ENCODE measurements at places on chromosomes 7 and 10.

GRCh38 chr10:115854740-115855435, 418.1 kb downstream of the GFRA1 start:
- no peak for DNase-seq

DNA sequence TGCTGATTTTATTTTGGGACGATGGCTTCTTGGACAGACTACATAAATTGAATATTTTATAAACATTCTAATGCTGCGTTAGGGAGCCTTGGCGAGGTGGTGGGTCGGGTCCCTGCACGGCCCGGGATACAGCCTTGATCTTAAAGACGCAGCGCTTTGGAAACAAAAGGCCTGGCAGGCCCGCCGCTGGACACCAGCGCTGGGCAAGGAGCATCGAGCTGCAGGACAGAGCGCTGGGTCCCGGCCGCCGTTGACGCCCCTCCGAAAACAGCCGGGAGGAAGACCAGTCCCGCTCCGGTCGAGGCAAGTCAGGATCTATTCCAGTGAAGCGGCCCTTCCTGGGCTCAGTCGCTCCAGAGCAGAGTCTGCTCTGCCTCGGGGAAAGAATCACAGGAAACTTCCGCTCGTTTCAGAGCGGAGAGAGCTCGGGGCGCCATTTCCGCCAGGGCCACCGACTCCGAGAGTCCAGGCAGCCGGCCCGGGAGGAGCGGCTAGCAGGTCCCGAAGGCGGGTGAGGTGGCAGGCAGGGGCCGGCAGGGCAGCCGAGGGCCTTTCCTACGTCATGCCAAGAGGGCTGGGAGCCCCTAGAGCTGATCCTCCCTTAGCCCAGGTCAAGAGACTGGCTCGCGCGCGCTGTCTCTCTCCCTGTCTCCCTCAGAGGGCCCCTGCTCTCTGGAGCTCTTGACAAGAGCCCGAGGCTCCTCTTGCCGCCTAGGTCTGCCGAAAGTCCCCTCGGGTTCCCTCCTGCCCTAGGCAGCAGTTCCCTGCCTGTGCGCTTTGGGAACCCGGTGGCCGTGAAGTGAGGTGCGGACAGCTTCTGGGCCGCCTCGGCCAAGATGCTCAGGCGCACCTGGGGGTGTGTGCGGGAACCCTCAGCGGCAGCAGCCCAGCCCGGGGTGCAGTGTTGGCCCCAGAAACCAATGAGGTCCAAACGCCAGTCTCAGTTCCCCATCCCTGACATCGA, 1.4 kb upstream of the DRGX start:
- DNase-seq, result peak; percentile 8

GRCh38 chr10:127695431-127695830, 41.6 kb upstream of the FOXI2 start:
- DNase-seq, result no peak

GRCh38 chr7:48759431-48760080, 164.8 kb upstream of the CDC14C start:
- no peak for DNase-seq

DNA sequence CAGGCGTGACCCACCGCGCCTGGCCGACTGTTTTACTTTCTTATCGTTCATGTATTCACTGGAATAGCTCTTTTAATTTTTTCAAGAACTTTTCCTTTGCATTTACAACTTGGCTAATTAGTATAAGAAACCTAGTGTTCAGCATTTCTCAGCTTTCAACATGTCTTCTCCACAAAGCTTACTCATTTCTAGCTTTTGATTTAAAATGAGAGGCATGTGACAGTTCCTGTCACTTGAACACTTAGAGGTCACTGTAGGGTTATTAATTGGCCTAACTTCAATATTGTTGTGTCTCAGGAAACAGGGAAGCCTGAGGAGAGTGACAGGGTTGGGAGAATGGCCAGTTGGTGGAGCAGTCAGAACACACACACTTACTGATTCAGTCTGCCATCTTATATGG, 125.1 kb upstream of the GPR22 start:
- DNase-seq, result no peak

DNA sequence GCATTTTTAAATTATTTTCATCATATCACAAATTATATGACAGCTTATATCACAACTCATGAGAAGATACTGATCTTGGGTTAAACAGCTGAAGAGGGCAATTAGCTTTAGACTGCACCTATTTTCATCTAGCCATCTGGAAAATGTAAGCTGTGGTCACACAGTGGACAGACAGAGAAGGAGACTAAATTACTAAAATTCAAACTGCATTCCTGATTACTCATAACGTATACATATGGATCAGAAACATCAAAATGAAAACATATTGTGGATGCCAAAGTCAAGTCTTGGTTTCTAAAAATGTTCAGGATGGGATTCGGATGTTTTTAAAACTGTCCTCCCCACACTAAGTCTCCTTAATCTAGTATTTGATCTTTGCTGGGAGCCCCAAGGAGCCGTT, 6.6 kb downstream of the BBIP1 start:
- DNase-seq, result no peak

DNA sequence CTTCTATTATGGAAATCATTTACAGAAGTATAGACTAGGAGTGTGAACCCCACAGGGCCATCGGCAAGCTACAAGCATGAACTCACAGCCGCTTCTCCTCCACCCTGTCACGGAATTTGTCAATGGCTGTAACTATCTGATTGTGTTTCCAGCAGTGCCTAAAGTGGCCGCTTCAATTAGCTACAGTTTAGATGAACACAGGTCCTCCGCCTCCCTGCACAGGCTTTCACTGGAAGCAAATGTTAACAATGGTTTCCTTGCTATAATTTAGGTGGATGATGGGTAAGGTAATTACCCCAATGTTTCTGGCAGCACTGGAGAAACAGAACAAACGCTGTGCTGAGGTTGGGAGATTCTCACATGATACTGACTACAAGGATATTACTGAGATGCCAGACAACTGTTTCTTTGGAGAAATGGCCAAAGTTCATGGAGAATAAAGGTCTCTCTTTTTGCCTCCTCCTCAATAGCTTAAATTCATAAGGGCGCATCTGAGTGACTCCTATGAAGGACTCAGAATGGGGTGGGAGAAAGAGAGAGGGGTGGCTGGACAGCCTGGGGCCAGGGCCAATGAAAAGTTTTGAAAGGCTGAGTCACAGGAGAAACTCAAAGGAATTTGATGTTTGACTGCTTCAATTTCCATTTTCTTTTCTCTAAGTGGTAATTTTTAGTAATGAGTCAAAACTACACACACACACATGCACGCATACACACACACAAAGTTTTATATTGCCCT, 78.9 kb downstream of the SVIL start:
- no peak for DNase-seq

DNA sequence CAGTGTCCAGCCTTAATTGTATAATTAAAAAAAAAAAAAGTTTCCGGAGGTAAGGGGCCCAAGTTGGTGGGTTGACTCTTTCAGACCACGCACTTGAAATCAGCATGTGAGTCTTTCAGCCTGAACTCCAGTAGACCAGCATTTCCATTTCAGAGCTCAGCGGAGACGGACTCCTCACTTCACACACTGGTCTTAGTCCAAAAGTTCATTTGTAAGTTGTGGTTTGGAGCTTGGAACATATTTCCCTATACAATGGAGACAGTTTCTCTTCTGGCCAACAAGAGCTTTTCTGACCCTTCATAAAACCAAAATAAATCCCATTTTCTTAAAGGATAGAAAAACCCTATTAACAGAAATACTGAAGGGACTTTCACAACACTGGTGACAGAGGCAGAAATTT, 41.0 kb downstream of the ATXN7L1 start:
- DNase-seq, result no peak

GRCh38 chr10:94000638-94001415, 7.1 kb downstream of the PLCE1 start:
- no peak for DNase-seq

Data from G401 (cell line).